ENCODE measurements at places on chromosomes 11 and 22.

DNA sequence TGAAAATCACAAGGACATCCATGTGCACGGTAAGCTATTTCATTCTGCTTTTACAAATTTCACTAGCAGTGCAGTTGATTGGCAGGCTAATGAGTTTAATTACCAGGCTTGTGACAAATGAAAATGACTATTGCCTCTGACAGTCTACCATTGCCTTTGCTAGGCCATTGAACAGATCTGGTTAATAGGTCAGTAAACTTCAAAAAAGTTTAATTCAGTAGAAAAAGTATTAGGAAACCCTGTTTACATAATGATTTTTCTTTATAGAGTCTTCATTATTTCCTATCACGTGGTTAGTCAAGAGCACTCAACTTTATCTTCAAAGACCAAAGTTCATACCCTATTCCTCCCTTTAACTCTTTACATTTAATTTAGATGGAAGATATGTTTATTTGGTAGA, 77.0 kb downstream of the PRMT3 start:
- no peak for DNase-seq

GRCh38 chr11:125331357-125332035, 164.6 kb downstream of the FEZ1 start:
- no peak for DNase-seq

DNA sequence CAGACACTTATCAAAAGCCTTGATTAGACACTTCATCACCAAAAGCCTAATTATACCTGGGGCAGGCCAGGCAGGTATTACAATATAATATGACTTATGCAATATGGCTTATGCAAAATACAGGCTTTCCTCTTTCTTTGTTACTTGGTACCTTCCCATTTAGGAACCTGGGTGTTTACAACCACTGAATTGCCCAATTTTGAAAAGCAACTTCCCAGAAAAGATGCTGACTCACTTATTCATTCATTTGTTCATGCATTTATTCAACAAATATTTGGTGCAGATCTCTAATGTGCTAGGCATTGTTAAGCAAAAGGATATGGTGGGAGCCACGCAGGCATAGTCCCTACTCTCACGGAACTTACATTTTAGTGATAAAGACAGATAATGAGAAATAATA, 13.6 kb upstream of the JAML start:
- DNase-seq: no peak

DNA sequence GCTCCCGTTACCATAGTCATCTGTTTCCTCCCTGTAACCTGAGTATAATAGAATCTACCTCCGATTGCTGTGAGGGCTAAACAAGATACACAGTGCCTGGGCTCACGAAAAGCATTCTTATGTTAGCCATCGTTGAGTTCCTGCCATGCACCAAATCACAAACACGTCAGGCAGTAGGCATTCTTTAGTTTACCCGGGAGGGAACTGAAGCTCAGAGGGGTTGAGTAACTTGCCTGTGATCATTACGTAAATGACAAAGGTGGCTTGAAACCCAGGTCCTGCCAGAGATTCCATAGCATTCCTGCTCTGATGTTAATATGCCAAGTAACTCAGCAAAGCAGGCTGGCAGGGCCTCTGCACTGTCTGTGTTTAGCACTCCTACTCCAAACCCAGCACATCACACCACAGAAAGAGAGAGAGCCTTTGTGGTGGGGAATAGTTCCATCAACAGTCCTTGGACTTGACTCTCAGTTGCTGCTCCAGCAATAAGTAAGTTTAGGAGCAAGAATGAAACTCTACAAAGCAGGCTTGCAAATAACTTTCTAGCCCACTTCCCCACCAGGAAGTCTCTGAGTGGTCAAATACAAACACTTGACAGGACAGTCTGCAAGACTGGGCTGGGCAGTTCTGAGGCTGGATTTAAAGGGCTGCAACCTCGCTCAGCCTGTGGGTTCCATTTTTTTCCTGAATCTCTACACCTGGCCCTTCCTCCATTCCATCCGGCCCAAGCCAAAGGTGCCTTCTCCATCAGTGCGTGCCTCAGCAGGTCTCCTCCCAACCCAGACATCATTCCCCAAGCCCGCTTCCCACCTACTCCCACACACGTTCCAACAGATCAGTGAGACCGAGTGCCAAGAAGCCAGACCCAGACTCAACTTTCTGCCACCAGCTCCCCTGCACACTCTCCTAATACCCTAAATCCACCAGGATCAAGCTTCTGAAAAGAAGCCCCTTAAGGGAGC, 1.1 kb downstream of the SCN2B start:
- no peak for DNase-seq

DNA sequence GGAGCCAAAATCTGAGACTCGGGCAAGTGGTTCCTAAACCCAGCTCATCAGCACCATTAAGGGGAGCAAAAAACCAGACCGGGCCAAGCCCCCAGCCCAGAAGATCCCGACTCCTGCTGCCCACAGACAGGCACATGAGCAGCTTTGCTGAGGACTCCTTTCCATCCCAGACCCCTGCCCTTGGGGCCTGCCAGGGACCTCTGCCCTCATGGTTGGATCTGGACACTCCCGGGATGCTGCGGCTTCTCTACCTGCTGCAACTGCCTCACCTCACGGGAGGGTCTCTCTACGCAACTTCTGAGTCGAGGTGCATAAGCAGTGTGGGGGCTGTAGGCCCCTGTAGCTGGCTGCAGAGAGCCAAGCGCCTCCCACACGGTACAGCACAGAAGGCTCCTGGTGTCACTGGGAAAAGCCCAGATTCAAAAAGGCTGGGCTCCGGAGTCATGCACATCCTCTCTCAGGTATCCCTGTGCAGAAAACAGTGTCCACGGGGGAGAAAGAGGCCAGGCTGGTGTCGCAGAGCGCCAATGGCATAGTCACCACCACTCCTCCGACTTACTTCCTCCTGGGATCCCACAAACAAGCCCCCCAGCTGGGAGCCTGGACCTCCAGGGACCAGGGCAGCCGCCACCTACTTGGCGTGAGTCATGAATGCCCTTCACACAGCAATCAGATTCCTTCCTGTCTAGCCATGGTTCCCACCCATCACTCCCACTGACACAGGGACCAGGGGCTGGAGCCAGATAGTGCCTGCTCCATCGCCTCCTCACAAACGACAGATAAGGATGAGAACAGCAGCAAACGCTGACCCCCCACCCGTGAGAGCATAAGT, 122.1 kb downstream of the BCR start:
- DNase-seq: peak; percentile 26

- no peak for DNase-seq
These were observed 84.9 kb downstream of the WNT7B start for GRCh38 chr22:45891996-45892621.

GRCh38 chr22:34845391-34845790, 220.6 kb upstream of the ISX start:
- DNase-seq: no peak

Data from NCI-H226 (cell line).